ENCODE measurements at places on chromosomes 4 and X. TPM values are rescaled to one million over a fixed set of nuclear protein-coding genes. Genes with fewer than 3 reads are reported as not detected.

The TBC1D9 gene
- polyA plus RNA-seq, result 4.9 TPM

The GAGE12J gene
- polyA plus RNA-seq, result not detected

The PWWP3B gene
- polyA plus RNA-seq, result 1.2 TPM

The HSFX1 gene
- polyA plus RNA-seq, result not detected

The MTMR8 gene
- 0.98 TPM for polyA plus RNA-seq

The MAGEA4 gene
- polyA plus RNA-seq, result not detected

The KCTD8 gene
- 0.53 TPM for polyA plus RNA-seq

- peak; percentile 25 for DNase-seq
Measured at GRCh38 chrX:19183761-19184477, 61.7 kb upstream of the ADGRG2 start.

GRCh38 chr4:11196927-11197522 lies 231.7 kb downstream of the HS3ST1 start:
- DNase-seq, result no peak

DNA sequence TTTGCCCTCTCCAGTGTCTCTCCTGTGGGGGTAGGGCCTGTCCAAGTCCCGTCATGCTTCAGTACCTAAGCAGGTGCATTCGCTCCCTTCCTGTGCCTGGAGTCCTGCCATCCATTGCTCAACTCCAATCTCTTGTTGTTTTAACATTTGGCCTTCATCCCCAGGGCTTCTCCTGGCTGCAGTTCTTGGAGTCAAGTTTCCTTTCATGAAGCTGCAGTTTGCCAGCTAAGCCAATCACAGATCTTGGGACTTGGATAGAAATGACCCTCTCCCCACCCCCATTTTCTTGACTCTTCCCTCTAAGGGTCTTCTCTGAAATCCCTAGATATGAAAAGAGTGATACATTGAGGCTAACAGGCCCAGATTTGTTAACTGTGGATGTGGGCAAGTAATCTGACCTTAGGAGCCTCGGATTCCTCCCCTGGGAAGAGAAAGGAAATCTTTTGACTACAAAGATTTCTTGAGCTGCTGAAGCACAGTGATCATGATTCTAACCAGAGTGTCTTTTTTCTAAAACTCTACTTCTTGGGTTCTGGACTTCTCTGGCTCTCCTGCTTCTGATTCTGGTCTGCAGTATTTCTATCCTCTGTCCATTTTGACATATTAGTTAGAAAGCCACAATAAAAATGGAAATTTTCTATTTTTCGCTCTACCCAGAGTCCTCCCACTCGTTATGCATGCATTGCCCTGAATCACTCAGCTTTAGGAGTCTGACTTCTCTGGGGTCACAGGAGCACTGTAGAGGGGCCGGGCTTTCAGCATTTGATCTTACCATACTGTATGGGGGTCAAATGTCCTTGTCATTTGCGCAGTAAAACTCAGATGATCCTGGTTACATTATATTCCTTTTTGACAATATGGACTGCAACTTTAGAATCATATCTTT lies 61.0 kb downstream of the CHRNA9 start:
- DNase-seq, result peak; percentile 94

GRCh38 chr4:128039568-128039967 lies 21.5 kb upstream of the LARP1B start:
- no peak for DNase-seq

GRCh38 chr4:76301068-76301774 lies 5.3 kb upstream of the STBD1 start:
- DNase-seq, result no peak

GRCh38 chrX:79975605-79976004 lies 38.9 kb upstream of the TBX22 start:
- no peak for DNase-seq

DNA sequence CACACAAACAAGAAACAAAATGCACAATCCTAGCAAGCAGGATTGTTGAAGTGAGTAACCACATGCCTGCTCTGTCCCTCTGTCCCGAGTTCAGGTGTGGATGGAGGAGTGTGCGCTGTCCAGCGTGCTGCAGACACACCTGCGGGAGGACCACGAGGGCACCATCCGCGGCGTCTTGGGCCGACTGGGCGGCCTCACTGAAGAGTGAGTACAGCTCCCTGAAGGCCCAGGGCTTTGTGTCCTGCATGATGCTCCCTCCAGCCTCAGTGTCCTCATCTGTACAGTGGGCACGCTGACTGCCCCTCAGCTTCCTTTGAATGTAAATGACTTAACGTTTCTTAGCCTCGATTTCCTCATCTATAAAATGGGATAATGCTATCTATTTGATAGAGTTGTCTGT lies 82.5 kb downstream of the EVC start:
- no peak for DNase-seq

GRCh38 chr4:129314781-129315180 lies 218.8 kb downstream of the C4orf33 start:
- no peak for DNase-seq

GRCh38 chrX:29661290-29661689 lies 554.1 kb upstream of the MAGEB2 start:
- no peak for DNase-seq

GRCh38 chr4:130563889-130564418 lies 1468.0 kb downstream of the C4orf33 start:
- DNase-seq, result no peak

DNA sequence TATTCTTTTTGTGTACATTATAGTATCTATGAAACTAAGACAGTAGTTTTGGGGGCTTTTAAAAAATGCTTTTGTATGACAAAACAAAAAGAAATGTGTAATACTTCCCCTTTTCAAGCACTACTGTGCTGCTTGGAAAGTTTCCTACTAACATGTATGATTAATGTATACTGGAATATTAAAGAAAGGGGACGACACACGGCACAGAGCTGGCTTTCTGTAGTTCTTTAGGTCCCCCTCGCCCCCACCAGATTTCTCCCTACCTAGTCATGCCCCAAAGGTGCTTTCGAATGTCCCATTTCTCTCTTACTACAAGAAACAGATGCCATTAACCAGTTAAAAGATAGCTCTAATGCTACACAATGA lies 1.6 kb upstream of the AP1S2 start:
- DNase-seq, result no peak

GRCh38 chr4:30720661-30721184 lies 554 bp downstream of the PCDH7 start:
- no peak for DNase-seq

DNA sequence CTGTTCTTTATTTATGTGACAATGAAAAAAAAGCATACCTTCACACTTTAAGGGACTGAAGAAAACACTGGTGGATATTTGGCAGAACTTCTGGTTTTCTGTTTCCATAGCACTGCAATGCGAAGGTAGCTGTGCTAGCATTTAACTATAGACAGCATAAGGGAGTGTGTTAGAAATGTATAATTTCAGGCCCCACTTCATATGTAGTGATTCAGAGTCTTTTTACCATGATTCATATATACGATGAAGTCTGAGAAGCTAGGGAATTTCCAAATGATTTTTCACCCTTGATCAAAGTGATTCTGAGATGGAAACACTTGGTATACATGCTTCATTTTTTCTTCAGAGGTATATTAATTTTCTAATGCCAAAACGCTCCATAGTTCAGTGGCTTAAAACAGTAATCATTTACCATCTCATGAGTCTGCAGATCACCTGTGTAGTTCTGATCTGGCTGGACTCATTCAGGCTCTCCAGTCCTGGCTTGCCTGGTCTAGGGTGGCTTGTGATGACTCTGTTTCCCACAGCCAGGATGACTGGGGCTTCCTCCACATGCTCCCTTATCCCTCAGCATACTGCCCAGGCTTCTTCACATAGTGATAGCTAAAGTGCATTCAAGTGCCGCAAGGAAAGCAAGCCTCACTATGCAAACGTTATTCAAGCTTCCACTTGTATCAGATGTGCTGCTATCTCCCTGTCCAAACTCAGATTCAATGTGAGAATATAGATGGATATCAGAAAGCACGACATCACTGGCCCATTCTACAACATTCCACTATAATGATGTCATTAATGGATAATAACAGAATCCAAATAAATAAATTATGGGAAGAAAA lies 790.1 kb downstream of the TECRL start:
- DNase-seq, result no peak

- no peak for DNase-seq
Measured at GRCh38 chr4:6782846-6783110, 251 bp downstream of the KIAA0232 start.

DNA sequence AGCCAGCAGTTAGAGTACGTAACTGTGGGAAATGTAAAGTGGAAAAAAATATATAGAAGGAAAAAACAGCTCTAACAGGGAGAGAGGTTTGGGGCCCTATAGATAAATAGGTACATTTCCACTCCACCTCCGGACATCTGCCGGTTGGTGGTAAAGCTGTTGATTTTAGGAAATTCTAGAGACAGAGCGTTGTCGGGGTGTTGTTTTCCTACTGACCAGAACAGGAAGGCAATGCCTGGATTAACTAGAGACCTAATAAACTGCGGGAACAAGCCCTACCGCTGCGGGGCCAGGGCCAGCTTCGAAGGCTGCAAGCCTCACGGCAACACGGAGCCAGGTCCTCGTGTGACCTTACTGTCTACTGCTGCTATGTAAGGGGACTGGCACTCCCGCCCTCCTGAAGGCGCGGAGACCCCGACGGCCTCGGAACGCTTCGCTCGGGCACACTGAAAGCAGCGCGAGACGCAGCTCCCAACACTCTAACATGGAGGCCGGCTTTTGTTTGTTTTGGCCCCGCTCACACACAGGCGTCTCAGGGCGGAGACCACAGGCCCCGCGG lies 702 bp upstream of the CDKN2AIP start:
- DNase-seq, result no peak

- DNase-seq, result no peak
Measured at GRCh38 chr4:145912376-145912775, 26.2 kb downstream of the ZNF827 start.

DNA sequence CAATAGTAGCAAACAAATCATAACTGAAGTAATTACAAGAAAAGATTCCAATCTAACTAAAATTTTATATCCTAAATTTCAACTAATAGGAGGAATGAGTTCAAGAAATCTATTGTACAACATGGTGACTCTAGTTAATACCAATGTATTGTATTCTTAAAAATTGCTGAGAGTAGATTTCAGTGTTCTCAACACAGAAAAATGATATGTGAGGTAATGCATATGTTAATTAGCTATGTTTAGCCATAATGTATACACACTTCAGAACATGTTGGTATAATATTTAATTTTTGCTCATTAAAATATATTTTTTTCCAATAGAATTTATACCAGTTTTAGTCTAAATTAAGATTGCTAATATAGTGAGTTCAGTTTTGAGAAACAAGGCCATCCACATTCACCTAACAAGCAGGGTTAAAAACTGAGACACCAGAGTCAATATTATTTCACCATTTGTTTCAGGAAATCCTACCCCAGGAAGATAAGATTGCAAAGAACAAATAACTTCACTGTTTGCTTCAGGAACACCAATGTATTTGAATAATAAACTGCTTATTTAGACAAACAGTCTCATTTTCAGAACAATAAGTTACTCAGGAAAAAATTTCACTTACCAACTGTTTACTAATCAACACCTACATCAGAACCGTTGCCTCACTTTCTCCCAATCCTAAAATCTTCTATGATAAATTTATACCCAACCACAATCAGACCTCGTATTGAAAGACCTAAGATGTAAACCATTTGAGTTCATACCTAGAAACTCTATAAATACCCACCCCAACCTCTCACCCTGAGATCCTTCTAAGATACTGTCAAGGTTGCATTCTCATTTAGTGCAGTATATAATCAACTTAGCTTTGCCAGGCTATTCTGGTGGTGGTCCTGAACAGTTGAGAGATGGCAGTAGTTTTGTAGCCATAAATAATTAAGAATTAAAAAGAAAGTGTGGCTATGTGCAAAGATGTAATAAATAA lies 132.8 kb downstream of the MAB21L2 start:
- no peak for DNase-seq

DNA sequence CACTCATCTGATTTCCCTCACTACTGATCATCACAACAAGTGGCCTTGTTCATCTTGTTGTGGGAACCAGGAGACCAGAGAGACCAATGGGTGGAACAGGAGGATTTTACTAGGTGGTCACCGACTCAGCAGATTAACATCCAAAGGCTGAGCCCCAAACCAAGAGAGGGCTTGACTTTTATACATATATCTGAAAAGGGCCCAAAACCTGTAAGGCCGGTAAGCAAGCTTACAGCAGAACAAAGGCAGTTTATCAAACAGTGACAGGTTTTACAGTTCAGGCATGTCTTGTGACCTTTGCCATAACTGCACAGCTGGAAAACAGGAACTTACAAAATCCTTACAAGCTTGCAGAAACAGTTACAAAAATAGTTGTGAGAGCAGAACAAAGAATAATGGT lies 195.9 kb downstream of the OR13H1 start:
- no peak for DNase-seq

DNA sequence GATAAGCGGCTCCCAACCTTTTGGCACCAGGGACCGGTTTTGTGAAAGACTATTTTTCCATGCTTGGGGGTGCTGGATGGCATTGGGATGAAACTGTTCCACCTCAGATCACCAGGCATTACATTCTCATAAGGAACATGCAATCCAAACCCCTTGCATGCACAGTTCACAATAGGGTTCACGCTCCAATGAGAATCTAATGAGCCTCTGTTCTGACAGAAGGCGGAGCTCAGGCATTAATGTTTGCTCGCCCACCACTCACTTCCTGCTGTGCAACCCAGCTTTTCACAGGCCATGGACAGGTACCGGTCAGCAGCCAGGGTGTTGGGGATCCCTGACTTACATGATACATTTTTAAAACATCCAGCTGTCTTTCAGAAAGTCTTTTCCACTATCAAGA lies 187.3 kb downstream of the SLC39A8 start:
- DNase-seq, result no peak

DNA sequence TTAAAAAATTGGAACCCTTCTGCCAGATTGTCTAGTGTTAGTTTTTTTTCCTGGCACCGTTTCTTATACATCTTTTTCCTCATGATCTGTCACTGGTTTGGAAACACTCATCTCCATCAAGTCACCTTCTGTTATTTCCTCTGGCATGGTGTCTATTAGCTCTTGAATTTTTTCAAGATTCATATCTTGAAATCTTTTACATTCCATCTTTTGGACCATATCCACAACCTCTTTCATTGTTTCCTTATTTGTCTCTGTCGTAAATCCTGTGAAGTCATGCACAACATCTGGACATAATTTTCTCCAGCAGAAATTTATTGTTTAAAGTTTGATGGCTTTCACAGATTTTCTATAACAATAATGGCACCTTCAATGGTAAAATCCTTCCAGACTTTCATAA lies 10.2 kb upstream of the TMEM185A start:
- DNase-seq, result no peak

DNA sequence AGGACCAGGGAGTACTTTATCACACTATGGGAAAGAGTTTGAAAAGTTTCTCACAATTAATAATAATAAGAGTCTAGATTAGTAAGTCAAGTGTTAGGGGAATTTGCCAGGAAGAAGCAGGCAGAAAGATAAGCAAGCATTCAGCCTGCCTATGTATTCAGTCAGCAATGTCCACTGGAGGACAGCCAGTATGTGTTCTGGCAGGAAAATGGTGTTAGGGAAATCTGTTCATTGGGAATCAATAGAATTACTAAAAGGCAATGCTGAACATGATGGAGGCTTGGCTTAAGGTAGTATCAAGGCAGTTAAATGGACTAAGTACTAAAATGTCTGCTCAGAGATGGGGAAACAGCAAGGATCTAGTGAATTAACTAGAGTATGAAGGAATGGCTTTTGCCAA lies 221.2 kb downstream of the PPP4R3C start:
- DNase-seq, result no peak
